ENCODE measurements at places on chromosomes 16 and 17.

- no peak for DNase-seq
Measured at GRCh38 chr17:73430165-73430680, 118.4 kb upstream of the CDC42EP4 start.

DNA sequence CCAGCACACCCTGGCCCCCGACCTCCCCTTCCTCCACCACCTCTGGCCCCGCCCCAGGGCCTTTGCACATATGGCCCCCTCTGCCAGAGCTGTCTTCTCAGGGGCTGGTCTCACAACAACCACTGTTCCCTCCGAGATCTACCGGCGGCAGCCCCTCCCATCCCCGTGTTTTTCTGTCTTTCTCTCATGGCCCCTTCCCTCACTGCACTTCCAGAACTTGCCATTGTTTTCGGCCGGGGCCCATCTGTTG lies 30.2 kb downstream of the ZFPM1 start:
- DNase-seq: no peak

GRCh38 chr17:78040440-78041385 lies 82.2 kb downstream of the TNRC6C start:
- DNase-seq: no peak

DNA sequence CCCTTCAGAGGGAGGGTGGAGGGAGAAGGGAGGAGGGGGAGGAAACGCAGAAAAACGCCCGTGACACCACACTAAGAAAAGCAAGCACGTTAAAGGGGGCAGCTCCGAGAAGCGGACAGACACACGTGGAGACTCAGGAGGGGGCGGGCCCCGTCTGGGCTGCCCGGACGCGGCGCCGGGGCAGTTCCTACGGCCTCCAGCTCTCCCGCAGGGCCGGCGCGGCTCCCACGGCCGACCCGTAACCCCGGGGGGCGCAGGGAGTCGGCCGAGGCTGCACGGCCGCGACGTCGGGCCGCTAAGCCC lies 362 bp downstream of the KLHDC4 start:
- no peak for DNase-seq

DNA sequence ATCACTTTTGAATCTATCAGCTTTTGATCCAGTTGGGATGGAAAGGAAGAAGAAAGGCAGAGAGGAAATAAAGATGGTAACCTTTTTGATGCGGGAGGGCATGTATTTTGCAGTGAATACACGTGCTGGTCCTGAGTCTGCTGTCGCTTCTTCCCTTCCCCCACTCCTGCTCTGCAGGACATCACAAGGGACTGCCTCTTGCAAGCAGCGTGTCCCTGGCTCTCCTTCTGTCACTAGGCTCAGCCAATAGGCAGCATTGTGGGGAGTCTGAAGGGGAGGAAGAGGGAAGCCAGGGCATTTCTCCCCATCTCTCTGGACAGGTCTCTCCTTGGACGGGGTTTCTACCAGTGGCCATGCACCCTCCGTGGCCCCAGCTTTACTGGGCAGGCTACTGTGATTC lies 15.7 kb upstream of the WFDC1 start:
- no peak for DNase-seq

DNA sequence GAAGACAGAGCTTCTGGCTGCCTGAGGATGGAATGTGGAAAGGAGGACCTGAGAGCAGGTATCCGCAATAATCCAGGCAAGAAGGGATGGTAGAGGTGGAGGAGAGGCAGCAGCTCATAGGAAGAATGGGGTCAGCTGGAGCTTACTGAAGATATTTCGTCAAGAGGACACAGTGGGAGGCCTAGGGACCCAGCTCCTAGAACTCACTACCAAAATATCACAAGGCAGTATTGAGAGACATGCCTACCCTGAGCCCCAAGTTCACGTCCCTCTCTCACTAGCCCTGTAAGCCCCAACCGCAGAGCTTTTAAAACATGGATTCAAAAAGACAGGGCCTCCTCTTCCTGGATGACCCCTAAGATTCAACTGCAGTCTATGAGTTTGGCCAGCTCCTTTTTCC lies 14.2 kb upstream of the CCL8 start:
- DNase-seq: no peak

DNA sequence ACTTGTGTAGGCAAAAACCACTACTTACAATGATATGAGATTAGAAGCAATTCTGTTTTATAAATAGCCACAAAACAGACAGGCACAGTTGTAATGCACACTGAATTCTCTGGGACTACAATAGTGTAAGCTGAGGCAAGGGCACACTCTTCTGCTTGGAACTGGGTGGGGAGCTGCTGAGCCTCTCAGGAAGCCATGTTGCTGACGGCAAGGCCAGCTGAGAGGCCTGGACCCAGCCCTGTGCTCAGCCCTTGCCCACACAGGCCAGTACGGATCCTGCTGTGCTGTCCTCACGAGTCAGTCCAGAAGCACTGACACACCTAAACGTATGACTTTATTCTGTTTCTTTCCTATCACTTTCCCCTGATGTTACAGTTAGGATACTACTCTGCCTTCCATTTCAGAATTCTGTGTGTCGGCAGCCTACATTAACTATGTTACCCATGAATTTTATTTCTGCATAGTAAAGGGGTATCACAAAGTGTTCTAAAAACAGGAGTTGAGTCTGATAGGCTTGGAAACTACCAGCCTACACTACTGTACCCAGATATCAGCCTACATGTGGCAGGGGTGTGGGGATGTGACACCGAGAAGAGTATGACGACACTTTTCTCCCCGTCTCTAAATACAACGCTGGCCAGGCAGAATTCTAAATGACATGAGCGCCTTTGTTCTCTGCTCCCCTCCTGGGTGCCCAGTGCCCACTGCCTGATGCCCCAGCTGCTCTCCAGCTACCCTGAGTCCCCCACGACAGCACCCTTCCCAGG lies 41.1 kb upstream of the FAAP100 start:
- DNase-seq: no peak

DNA sequence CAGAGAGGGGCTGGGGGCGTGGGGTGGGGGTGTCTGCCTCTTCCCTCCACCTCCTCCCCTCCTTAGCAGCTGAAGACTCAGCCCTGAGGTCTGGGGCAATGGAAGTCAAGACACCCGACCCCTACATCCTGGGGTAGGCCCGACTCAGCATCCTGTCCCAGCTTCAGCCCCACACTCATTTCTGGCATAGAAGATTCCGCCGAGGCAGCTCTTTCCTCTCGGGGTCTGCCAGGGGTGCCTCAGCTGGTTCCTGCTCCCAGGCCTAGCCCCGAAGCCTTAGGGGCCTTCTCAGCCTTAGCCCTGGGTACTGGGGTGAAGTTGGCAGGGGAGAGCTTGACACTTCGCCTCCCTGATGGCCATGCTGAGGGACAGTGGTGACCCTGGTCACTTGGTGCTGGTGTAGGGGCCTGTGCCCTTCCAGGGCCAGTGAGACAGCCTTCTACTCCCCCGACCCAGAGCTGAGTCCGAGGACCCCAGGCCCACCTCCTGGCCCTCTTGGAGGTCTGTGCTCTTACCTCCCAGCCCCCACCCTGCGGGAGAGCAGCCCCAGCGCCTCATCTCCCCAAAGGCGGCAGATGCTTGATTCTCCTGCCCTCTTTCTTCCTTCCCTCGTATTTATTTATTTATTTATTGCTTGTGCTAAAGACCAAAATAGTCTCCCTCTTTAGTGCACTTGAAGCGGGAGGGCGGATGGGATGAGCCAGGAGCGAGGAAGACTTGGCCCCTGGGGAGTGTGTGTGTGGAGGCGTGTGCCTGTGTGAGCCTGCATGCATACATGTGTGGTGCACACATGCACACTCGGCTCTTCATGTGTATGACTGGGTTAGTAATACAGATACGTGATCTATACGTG lies 42.5 kb downstream of the KCNJ12 start:
- DNase-seq: no peak

DNA sequence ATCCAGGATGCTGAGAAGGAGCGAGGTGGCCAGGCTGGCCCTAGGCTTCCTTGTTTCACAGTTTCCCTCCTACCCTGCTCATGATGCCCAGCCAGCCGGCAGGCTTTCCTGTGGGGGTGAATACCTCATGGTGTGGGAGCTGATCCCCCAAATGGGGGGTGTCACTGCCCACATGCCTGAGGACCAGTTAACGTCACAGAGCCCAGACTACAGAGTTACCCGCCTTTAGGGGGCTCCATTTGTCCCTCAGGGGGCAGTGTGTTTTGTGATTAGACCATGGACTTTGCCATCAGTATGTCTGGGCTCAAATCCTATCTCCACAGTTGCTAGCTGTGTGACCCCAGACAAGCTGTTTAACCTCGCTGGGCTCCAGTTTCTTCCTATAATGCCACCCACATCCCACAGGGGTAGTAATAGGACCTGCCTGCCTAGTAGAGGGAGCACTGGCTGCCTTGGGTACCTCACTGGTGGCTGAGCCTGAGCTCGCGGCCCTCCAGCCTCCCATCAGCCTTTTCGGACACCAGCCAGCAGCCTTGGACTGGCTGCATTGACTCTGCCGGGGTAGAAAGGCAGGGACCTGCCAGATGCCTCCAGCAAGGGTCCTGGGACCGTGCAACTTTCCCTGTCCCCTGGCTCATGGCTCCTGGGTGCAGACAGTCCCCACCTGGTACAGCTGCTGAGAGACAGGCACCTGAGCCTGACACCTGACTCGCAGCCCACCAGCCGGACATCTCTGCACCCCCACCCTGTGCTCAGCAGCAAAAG lies 87.5 kb upstream of the GSE1 start:
- DNase-seq: no peak

- no peak for DNase-seq
Measured at GRCh38 chr17:61450641-61451537, 1.3 kb upstream of the TBX4 start.

DNA sequence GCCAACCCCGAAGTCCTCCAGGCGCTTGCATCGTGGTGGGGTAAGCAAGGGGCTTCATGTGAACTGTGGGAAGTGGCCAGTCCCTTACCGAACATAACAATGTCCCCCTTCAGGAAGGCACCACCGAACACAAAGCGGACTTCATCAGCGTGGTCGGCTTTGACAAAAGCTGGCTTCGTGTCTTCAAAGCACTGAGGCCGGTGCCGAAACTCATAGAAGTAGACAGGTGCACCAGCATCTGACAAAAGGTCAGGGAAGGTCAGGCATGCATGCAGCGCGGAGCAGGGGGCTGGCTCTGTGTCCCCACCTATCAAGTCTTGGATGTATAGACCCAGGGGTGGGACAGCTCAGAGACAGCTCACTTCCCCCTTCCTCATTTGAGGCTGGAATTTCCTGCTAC lies 16.6 kb upstream of the CES1 start:
- DNase-seq: no peak

- no peak for DNase-seq
Measured at GRCh38 chr17:75152523-75152921, 1.8 kb downstream of the JPT1 start.

DNA sequence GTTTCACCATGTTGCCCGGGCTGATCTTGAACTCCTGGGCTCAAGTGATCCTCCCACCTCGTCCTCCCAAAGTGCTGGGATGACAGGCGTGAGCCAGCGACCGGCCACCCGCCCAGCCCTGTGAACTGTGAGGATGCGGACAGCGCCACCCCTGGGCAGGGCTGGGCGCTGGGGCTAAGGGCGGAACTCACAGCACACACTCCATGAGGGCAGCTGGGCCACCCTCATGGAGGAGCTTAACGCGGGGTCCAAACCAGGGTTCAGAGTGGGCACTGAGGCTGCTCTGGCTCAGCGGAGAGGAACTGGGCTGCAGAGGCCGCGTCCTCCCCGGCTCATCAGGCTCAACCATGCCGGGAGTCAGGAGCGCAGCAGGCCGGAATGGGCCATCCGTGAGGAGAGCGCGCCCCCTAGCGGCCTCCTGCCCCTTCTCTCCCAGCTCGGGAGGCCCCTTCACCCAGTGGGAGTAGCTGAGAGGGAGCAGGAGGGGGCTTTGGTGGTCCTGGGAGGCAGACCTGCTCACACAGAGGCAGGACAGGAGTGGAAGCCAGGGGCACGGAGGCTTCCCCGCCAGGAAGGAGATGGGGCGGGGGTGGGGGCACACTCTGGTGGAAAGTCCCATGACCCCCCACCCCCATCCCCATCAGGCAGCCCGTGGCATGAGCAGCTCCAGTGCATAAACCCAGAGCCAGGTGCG lies 13.8 kb downstream of the CORO7 start:
- peak; percentile 83 for DNase-seq

DNA sequence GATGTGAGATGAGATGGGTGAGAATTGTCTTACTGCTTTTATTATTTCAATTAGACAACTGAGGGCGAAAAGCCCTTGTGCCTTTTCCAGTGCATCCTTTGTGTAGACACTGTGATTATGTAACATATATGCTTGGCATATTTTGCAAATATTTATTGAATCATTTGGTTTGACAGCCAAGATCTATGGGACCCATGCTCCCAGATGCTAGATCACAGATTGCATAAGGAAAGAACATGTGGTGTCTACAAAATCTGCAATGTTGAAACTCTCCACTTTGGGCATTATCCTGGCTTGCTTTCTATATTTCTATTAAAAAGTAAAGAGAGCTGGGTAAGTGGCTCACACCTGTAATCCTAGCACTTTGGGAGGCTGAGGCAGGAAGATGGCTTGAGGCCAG lies 4.8 kb upstream of the COG1 start:
- no peak for DNase-seq

- no peak for DNase-seq
Measured at GRCh38 chr16:66462912-66463311, 35.8 kb downstream of the BEAN1 start.

DNA sequence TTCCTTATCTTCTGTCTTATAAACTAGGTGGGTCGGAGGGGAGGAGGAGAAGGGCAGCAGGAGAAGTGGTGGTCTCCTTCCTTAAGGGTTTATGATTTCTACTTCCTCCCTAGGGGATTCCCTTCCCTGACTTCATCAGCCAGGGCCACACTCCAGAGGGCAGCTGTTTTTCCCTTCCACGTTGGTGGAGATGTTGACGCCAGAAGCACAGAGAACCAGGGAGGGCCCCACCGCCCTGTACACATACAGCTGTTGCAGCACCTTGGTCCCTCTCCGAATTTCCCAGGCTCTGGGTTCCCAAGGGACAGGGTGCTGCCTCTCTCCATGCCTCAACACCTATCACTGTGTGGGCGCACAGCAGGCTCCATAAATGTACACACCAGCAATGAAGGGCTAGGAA lies 5.6 kb upstream of the SLC6A4 start:
- no peak for DNase-seq

- DNase-seq: peak; percentile 68
Measured at GRCh38 chr16:48613061-48613957, 3.3 kb upstream of the N4BP1 start.

- DNase-seq: no peak
Measured at GRCh38 chr16:85983606-85984230, 84.8 kb downstream of the IRF8 start.
